ENCODE measurements at places on chromosomes 1 and 21.
A peak's percentile ranks its signal among the peaks of the same experiment; 100 is the strongest.

DNA sequence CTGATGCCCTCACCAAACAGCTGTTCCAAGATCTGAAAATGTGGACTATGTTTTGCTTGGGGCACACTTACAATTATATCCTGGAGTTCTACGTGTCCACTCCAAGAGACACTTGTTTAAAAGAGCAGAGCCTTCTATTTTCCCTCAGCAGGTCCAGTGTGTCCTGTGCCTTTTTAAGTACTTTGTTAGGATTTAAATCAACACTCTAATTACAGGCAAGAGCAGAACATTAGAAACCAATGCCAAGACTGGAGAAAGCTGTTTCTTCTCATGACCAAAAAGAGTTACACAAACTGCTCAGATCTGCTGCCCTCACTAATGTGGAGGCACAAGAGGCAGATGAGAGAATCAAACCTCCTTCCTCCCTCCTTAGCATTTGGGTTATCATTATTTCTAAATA lies 452.9 kb downstream of the LMO4 start:
- no peak for DNase-seq

DNA sequence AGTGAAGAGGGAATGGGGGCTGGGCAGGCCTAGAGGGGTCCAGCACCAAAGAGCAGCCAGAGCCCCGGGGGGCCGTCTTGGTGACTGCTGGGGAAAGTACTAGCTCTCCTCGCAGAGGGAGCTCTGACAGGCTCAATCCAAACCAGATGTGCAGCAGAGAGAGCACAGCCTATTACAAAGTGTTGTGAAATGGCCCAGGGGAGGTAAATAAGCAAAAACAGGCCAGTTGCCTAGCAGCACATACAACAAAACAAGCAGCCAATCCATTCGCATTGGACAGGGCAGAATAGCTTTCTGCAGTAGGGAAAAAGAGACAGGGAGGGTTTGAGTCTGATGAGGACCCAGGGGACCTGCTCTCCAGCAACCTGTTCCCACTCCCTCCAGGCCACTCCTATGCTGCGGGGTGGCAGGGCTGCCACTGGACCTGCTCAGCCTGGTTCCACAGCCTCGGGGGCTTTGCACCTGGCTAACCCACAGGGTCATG lies 239.6 kb upstream of the FGGY start:
- no peak for DNase-seq

GRCh38 chr1:108079440-108080025 lies 114.6 kb upstream of the VAV3 start:
- DNase-seq: peak; percentile 24

DNA sequence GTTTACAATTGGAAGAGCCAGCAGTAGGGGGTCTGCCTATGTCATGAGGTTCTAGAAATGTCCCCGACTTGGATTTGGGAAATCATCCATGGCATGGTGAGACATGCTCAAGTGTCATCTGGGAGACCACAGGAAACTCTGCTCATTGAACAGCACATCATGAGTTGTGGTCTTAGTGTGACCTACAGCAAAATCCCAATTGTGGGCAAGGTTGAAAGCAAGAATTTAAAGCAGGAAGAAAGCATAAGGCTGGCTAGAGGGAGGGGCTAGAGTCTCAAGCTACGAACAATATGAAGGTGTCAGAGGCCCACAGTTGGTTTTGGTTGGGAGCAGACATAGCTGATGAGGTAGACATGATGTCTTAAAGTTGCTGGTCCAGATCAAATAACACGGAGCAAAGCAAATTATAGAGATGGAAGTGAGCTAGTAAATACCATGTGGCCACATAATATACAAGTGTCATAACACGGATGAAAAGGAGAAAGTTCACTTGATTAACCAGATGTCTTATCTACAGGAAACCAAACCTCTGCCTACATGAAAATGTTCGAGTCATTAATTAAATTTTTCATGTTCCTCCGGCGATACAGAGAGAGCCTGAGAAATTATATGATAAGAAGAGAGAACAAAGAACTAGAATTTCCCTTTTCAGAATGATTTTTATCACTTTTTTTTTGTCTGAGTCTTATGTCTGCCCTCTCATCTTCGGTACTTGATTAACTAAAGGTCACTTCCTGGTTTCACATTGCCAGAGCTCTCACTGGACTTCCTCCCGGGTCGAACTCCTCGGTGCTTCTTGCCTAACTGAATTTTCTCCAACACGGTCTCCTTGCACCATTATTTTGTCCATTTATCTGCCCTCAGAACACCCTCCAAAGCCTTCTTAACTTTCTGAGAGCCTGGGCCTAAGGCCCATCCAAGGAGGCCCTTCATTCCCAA lies 67.5 kb upstream of the DUSP10 start:
- no peak for DNase-seq

DNA sequence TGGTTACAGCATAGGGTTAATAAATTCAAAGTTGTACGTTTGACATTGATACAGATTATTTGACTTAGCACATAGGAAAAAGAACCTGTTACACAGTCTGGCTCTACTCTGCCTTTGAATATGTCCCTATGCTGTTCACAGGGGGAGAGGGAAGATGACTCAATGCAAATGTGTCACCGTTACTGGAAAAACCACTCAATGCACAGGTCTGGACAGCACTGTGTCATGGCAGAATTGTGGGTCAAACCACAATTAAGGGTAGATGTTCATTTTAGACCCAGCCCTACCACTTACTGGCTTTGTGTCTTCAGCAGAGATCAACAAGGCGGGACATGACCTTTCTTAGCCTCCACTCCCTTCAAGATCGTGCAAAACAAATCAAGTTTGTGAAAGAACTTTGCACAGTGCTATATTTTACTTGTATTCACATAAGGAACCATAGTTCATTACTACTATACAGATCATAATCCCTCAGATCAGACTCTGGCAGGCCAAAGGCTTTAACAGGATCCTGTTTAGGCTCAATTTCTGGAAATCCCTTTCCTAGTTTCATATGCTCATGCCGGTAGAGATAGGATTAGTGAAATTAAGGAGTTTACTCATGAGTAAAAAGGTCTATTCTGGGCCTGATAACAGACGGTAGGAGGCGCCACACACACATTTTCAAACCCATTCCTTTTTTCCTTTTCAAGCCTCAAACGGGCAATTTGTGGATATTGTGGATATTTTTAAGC lies 22.1 kb downstream of the EIF2D start:
- peak; percentile 70 for DNase-seq

DNA sequence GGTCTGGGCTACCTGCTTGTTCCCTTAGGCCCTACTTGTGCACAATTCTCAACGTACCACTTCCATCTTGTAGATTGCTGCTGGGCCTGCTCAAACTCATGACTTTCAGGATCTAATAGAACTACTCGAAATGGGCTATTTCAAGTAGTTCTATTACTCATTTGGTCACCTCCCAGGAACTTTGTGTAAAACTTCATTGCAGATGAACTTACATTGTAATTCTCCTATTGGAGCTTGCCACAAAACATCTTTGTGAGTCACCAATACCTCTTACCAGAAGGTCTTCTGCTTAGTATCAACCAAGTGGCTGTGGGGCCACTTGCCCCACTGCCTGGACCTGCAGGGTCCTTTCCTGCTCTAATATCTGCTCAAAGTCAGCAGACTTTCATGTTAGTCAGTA lies 10.7 kb upstream of the MYOCOS start:
- DNase-seq: no peak

DNA sequence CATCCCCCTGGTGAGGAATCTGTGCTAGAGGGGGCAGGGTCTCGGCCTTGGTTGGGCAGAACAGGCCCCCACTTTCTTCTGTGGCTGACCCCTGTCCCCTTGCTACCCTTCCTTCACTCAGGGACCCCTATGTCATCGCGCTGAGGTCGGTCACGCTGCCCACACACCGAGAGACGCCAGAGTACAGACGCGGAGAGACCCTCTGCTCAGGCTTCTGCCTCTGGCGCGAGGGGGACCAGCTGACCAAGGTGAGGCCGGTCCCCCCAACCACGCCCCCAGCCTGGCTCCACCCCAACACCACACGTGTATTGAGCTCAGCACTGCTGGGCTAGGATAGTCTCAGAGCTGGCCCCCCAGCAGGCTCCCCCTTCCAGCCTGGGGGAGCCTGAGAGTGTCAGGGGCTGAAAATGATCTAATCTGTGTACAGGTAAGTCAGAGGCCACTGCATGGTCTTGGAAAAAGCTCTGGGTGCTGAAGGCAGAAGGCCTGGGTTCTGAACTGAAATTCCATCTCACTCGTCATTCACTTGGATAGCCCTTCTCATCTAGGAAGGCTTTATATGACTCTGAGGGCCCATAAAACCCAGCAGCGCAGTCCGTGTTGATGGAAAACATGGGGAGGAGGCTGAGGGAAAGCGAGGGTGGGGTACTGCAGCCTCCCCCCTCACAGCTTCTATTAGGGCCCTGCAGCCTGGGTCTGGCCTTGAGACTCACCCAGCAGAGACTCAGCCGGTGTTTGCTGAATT lies 15.3 kb downstream of the FAM151A start:
- DNase-seq: no peak

GRCh38 chr1:50148142-50148923 lies 39.6 kb downstream of the ELAVL4 start:
- no peak for DNase-seq

GRCh38 chr1:67679691-67680090 lies 5.3 kb upstream of the GADD45A start:
- no peak for DNase-seq

- DNase-seq: no peak
These were observed 44.4 kb downstream of the AHDC1 start for GRCh38 chr1:27559466-27560030.

- DNase-seq: no peak
These were observed 40.2 kb downstream of the WNT9A start for GRCh38 chr1:227907439-227908015.

DNA sequence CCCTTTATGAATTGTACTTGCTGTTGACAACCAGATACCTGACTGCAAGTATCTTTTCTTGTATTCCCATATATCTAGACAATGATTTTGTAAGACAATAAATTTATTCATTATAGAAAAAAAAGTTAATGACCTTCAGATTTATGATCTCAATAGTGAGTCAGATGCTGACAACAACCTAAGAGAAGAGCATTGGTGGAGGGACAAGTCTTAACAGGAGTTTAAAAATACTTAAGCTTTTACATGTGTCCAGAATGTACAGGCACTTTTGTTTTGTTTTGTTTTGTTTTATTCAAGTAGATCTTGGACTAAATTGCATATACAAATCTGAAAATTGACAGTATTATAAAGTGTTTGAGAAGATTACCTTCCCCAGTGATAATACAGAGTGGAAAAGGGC lies 1544.6 kb upstream of the B3GALT2 start:
- no peak for DNase-seq

- DNase-seq: no peak
These were observed 37.0 kb upstream of the PLPPR4 start for GRCh38 chr1:99227056-99227897.

GRCh38 chr1:112527266-112528010 lies 18.7 kb downstream of the WNT2B start:
- DNase-seq: no peak

- no peak for DNase-seq
These were observed 766 bp downstream of the AGO4 start for GRCh38 chr1:35808450-35809113.

DNA sequence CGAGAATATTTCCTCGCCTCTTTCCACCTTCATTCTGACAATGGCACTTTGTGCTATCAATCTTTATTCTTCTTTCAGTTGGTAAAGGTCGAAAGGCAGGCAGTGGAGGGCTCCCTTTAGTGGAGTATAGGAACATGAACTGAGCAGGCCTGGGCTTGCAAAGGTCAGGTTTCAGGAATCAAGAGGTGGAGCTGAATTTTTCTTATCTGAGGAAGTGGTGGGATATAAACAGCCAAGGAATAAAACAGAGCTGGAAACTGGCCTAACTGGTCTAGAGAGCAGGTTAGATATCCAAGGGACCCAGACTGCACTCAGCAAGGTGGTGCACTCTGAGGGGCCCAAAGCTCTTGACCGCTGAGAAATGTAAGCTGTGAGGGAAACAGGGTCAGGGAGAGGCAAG lies 99.1 kb downstream of the PLA2G4A start:
- DNase-seq: no peak

- no peak for DNase-seq
These were observed 30.8 kb upstream of the FAM78B start for GRCh38 chr1:166197597-166197996.

DNA sequence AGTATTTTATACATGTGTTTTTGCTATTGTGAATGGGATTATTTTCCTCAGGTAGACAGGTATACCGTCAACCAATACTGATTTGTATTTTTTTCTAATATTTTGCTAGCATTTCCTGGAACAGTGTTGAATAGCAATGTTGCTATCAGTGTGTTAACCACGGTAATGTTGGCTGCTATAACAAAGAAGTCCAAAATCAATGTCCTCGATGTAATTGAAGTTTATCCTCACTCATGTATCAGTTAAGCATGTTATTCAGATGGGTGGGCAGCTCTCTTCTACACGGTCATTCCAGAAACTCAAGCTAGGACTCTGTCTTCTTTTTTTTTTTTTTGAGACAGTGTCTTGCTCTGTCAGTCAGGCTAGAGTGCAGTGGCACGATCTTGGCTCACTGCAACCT lies 24.3 kb downstream of the DOP1B start:
- no peak for DNase-seq

- DNase-seq: no peak
These were observed 955 bp upstream of the UBE2G2 start for GRCh38 chr21:44802396-44803153.

DNA sequence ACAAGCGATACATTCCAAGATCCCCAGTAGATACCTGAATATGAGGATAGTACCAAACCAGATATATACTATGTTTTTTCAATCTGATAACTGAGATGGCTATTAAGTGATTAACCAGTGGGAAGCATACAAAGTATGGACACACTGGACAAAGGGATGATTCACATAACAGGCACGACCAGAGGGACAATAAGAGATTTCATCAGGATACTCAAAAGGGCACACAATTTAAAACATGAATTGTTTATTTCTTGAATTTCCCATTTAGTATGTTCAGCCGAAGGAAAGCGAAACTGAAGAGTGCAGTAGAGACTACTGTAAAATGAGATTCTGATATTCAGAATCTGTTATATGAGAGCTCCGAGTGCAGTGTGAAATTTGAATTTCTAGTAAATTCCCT lies 10.6 kb downstream of the ZZZ3 start:
- DNase-seq: no peak

GRCh38 chr1:2428490-2428889 lies 16.1 kb upstream of the PEX10 start:
- no peak for DNase-seq

DNA sequence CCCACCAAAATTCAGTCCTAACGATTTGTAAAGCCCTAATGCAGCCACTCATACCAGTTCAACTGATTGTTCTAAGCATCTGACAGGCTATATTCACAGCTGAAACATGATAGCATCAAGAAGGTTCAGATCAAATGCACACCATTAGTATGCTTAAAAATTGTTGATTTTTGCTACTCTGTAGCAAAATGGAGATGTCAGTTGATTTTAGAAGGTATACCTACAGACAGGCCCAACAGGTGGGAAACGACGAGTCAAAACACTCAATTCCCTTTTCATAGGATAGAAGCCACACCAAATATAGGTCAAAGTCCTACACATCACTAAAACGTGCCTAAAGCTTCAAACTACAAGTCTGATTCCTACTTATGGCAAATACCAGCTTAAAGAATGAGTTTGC lies 6.7 kb downstream of the SFPQ start:
- DNase-seq: no peak

- DNase-seq: no peak
These were observed 204.2 kb upstream of the RRP15 start for GRCh38 chr1:218080863-218081262.

All from activated T-helper 1 cell treated with anti-CD3 and anti-CD28 coated beads, Interleukin-12 subunit alpha, Interleukin-12 subunit beta, Interleukin-2, Interleukin-4 antibody, amounts not matched to agents 30 ng/mL and 10 ng/mL and 1 ng/mL, durations not matched to agents 14 hours and 24 hours and 36 hours (primary cell).